ENCODE measurements at places on chromosomes 7 and 10.

DNA sequence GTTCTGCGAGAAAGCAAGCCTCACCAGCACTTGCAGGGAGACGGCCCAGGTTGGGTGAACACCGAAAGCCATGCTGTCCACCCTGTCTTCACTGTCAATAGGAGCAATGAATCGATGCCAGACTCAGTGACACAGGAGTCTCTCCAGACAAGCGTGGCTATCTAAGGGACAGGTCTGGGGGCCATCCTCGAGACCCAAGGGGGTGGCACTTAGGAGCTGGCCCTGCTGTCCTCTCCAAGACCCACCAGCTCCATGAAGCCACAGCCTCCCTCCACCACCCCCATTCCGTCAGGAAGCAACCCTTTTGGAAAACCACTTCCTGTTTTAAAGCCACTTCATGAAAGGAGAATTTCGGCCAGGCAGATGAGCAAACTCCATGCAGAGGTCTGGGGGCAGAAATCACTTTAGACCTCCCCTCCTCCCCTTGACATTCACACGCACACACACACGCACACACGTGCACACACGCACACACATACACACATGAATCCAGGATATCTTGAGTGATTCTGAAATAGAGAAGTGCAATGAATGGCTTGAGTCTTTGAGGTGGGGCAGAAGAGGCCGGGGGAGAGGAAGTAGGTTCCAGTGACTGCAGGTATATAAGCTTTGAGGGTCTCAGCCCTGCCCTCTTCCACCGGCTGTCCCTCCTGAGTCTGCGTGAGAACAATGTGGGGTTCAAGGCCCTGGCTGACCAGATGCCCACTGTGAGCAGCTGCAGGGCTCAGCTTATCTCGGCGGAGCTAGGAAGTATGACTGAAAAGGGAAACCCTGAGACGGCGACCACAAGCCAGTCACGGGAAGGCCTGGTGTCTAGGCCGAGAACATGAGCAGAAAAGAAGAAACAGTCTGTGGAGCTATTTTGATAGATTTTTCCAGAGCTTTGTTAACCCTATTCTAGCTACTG is 25.0 kb downstream of the RGS10 start:
- DNase-seq, result no peak

DNA sequence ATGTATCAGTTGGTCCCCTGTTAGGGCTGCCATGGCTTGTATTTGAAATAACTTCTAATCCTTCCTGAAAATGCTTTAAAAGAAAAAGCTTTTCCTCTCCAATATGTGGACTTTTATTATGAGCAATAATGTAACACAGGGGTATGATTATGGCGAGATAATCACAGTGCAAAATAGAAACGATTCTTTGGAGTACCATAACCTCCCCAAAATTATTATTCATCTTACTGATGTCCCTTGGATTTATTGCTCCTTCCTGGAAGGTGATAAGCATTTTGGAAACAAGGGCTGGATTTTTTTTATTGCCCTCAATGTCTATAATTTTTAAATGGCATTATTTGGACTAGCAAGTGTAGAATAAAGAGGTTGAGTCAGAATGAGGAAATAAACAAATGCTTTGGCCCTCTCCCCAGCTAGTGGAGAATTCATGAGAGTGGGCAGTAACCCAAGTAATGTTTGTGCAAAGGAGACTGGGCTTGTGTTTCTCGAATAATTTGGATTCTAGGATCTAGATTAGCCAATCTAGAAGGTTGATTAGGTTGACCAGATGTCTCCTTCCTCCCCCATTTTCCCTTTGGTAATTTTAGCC is 403.9 kb upstream of the CELF2 start:
- DNase-seq, result no peak

DNA sequence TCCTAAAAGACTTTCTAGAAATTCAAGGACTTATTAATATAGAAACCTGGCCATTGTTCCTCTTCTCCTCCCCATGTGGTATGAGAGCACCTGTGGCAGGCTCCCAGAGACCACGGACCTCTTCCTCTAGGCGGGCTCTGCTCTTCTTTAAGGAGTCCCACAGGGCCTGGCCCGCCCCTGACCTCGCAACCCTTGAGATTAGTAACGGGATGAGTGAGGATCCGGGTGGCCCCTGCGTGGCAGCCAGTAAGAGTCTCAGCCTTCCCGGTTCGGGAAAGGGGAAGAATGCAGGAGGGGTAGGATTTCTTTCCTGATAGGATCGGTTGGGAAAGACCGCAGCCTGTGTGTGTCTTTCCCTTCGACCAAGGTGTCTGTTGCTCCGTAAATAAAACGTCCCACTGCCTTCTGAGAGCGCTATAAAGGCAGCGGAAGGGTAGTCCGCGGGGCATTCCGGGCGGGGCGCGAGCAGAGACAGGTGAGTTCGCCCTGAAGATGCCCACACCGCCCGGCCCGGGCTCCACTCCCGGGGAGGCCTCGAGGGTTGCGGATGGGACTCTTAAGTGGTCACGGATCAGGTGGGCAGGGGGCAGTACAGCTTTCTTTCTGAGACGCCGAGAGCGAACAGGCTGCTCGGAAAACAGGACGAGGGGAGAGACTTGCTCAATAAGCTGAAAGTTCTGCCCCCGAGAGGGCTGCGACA is at the start of gene SLC26A4:
Gene SLC26A4, plus strand, starts transcription at position 448 of the 700 bp plus-strand sequence. CDS start 814 bp downstream, outside the sequence.
- DNase-seq, result no peak

GRCh38 chr7:107046491-107047259 is 2.2 kb downstream of the PRKAR2B start:
- no peak for DNase-seq

DNA sequence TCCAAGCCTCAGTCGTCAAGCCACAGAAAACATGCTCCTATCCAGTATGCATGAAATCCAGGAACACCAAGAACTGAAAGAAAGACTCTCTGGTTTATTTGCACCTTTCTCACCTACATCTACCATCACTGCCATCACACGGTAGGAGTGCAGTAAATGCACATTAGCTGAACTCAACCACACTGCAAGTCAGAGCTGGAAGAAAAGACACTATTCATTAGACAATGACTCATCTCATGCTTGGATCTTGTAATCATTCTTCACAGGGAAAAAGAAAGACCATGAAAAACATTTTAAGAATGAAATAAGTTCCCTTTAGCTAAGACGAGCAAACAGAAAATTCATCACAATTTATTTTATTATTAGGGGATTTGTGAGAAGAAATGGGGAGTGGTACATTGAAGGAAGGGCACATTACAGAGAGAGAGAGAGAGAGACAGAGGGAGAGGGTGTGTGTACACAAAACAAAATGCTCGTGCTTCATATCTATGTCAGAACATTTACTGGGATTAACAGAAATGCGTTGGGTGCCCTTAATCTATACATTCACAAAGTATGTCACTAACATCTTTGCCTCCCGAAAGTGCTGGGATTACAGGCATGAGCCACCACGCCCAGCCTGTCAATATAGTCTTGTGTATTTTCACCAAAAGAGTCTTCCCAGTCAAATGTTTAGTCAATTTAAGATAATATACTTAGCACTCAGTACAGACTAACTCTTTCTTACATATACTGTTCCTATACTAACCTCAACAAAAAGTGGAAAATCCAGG is 324.9 kb downstream of the PARD3 start:
- DNase-seq, result no peak

- DNase-seq, result no peak
Observed at GRCh38 chr7:88485821-88486220, 179.1 kb upstream of the STEAP4 start.

- no peak for DNase-seq
Observed at GRCh38 chr7:116653204-116653603, 18.8 kb upstream of the MET start.

GRCh38 chr7:47720141-47720906 is 138.4 kb upstream of the TNS3 start:
- DNase-seq, result no peak

GRCh38 chr10:15254808-15255648 is 86.5 kb upstream of the NMT2 start:
- peak; percentile 1 for DNase-seq

DNA sequence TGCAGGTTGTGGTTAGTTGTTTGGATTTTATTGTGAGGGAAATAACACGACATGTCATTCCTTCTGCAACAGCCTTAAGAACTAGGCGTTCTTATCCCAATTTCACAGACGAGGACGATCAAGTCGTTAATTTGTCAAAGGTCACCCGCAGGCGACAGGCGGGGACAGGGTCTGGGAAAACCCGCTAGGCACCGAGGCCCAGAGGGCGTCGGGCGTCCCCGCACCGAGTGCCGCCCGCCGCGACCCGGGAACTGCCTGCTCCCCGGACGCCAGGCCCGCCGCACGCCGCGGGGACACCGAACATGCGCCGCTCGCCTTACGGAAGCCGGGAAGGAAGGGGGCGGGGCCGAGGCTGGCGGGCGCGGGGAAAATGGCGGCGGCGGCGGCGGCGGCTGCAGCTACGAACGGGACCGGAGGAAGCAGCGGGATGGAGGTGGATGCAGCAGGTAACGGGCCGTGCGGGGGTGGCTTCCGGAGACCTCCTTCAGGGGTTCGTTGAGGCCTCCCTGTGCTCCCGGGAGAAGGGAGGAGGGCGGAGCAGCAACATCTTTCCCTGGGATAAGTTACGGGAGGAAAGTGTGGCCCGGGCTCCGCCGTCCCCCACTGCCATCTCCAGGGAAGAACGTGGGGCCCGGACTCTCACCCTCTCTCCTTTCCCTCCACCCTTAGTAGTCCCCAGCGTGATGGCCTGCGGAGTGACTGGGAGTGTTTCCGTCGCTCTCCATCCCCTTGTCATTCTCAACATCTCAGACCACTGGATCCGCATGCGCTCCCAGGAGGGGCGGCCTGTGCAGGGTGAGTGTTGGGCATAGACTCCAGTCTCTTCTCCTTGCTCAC is at the start of gene COPS6:
Gene COPS6, plus strand, starts transcription at position 349 of the 837 bp plus-strand sequence. Its CDS starts 22 bp downstream, at position 371.
- peak; percentile 75 for DNase-seq

- DNase-seq, result no peak
Observed at GRCh38 chr10:3980144-3980543, 195.1 kb upstream of the KLF6 start.

GRCh38 chr10:62388328-62388727 is 14.2 kb downstream of the ZNF365 start:
- no peak for DNase-seq

GRCh38 chr7:78473571-78474301 is 675.2 kb downstream of the PHTF2 start:
- no peak for DNase-seq

DNA sequence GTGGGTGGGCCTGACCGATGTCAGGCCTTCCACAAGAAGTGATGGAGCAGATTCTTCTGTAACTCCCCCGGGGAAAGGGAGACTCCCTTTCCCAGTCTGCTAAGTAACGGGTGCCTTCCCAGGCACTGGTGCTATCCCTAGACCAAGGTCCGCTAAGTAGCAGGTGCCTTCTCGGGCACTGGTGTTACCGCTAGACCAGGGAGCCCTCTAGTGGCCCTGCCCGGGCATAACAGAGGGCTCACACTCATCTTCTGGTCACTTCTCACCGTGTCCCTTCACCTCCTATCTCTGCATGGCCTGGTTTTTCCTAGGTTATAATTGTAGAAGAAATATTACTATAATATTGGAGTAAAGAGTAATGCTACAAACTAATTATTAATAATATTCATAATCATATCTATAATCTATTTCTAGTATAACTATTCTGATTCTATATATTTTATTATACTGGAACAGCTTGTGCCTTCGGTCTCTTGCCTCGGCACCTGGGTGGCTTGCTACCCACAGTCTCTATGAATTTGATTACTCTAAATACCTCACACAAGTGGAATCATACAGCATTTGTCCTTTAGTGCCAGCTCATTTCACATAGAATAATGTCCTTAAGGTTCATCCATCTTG is 1378.7 kb downstream of the XPNPEP1 start:
- DNase-seq, result no peak

- DNase-seq, result no peak
Observed at GRCh38 chr10:98012644-98013043, 17.8 kb downstream of the CRTAC1 start.

- DNase-seq, result no peak
Observed at GRCh38 chr7:105910172-105910571, 33.8 kb upstream of the ATXN7L1 start.

- DNase-seq, result no peak
Observed at GRCh38 chr10:3442451-3442990, 269.9 kb upstream of the PITRM1 start.

DNA sequence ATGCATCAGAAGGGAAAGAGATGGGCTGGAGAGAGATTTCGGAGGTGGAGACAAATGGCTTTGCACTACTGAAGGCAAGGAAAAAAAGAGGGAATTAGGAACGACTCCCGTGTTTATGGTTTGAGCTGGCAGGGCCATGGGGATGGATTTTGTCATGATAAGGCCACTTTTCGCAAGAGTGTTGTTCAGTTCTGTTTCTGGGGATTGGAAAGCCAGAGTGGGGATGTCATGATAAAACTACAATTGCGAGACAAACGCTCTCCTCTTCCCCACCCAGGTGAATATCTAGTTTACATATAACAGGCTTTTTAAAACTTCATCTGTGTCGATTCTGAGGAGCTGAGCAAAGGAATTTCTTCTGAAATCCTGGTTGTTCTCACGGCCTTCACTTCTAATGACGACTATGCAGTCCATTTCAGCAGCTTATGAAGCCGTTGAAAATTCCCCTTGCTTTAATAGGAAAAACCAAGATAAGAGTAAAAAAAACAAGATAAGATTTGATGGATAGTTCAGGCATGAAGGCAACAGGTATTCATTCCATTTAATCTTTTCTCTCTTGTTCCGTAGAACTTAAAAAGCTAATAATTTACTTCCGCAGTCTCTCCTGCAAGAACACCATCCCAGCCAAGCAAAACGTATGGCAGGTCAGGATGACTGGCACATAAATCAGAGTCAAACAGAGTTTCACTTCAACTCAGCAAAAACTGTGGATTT is 245.6 kb upstream of the PITRM1 start:
- no peak for DNase-seq

DNA sequence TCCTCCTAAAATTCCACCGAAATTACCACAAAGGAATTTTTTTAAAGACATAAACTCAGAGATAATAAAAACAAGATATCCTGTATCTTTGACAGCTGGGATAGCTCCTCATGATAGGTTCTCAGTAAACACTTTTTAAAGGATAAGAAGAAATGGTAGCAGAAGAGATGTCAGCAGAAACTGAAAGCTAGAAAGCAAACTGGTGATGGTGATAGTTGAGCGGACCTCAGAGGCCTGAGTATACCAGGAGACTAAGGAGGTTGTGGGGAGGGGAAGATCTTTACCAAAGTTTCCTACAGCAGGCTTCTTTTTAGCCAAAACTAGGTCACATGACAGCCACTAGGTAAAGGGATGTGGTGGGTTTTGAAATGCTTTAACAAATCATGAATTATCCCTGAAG is 22.5 kb downstream of the PCGF5 start:
- no peak for DNase-seq

- peak; percentile 43 for DNase-seq
Observed at GRCh38 chr7:27095897-27096767, at the start of gene HOXA1. Gene HOXA1, minus strand, starts transcription at chr7:27096000. Its CDS starts 88 bp downstream, at chr7:27095912.

DNA sequence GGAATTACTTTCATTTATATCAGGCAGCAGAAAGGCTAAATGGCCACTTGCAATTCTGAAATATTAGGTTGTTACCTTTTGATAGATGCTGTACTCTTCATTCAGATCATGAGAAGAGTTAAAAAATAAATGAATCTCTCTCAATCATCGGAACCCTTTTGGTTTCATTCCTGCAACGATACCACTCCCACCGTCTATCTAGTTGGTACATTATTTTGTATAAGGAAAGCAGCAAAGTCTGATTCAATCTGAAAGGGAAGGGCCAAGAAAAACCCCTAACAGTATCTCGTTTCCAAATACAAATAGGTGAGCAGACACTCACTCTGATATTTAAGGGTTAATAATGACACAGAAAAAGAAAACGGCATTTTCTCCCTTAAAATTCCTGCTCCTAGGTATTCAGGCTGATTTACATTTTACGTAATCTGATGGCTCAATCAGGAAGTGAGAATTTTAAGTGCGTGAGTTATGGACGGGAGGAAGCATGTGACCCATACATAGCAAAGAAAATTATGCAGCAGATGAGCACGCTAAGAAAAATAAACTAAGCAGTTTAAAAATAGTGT is 209.4 kb upstream of the KLF14 start:
- no peak for DNase-seq

- no peak for DNase-seq
Observed at GRCh38 chr7:54996391-54996790, 22.4 kb upstream of the EGFR start.

Data from stimulated activated CD8-positive, alpha-beta memory T cell treated with anti-CD3 and anti-CD28 coated beads, Interleukin-7, amount 100 ng/mL, for 1 hour (primary cell).